ENCODE measurements at places on chromosomes 12 and 14. TPM values are rescaled to one million over a fixed set of nuclear protein-coding genes. Genes with fewer than 3 reads are reported as not detected.

The DHRS2 gene
- not detected for total RNA-seq

GRCh38 chr12:104974626-104975290 lies 11.4 kb upstream of the NOPCHAP1 start:
- H3K36me3 ChIP-seq: no peaks in the 10 kb centered on the region
- H3K4me3 ChIP-seq: no peak overlapping the region
- H3K27me3 ChIP-seq: no peaks in the 10 kb centered on the region
- DNase-seq: no peak
- no peaks in the 10 kb centered on the region for H3K4me1 ChIP-seq
- H3K27ac ChIP-seq: no peak overlapping the region

GRCh38 chr12:131242741-131243496 lies 289.2 kb downstream of the ADGRD1 start:
- no peaks in the 10 kb centered on the region for H3K36me3 ChIP-seq
- H3K4me1 ChIP-seq: no peaks in the 10 kb centered on the region
- no peaks in the 10 kb centered on the region for H3K27me3 ChIP-seq
- no peak for DNase-seq
- no peak overlapping the region for H3K27ac ChIP-seq
- no peak overlapping the region for H3K4me3 ChIP-seq

DNA sequence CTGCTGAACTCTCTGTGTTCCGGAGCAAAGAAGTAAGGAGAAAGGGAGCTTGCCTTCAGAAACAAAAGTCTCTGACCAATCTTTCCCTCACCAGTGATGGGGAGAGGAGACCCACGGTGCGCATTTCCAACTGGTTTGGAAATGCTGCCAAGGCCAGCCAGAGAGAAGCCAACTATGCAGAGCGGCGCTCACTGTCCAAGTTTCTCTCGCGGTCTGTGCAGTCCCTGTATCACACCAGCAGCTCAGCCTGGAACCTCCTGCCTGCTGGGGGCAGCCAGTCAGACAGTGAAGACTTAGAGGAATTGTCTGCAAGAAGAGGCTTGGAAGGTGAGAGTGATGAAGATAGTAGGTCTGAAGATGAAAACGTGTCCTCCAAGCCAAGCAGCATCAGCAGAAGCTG lies 206.2 kb downstream of the NAV3 start:
- no peaks in the 10 kb centered on the region for H3K36me3 ChIP-seq
- H3K4me3 ChIP-seq: peak overlapping the region; percentile 5
- DNase-seq: no peak
- H3K4me1 ChIP-seq: no peaks in the 10 kb centered on the region

DNA sequence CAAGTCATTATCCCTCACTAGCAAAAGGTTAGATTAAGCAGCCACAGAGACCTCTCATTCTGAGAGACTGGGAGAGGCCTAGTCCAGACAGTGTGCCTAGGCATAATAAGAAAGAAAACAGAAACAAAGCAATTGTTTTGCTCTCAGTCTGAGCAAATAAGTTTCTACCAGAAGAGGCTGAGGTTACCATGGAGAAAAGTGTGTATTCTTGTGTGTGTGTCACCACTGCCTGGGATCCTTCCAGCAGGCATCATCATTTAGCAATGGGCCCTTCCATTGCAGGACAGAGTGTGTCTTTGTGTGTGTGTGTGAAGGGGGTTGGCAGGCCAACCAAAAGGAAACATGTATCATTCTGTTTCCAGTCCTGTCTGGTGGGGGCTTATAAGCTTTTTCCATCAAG lies 3.7 kb downstream of the EFS start:
- H3K27ac ChIP-seq: peak overlapping the region; percentile 5
- DNase-seq: peak; percentile 72
- peaks cover 5% of the 10 kb centered on the region for H3K4me1 ChIP-seq
- no peak overlapping the region for H3K4me3 ChIP-seq
- H3K27me3 ChIP-seq: no peaks in the 10 kb centered on the region

- no peaks in the 10 kb centered on the region for H3K27me3 ChIP-seq
- no peak overlapping the region for H3K4me3 ChIP-seq
- peak overlapping the region; percentile 68 for H3K27ac ChIP-seq
- no peak for DNase-seq
These were observed 158.0 kb downstream of the EPS8 start for GRCh38 chr12:15631007-15631715.

- H3K36me3 ChIP-seq: no peaks in the 10 kb centered on the region
- no peaks in the 10 kb centered on the region for H3K4me1 ChIP-seq
- H3K27me3 ChIP-seq: no peaks in the 10 kb centered on the region
- H3K4me3 ChIP-seq: no peak overlapping the region
- DNase-seq: no peak
These were observed 53.7 kb upstream of the SCAF11 start for GRCh38 chr12:46043972-46044520.

GRCh38 chr12:104063712-104064030 lies 660 bp upstream of the HCFC2 start:
- H3K27me3 ChIP-seq: no peaks in the 10 kb centered on the region
- DNase-seq: no peak
- peak overlapping the region; percentile 81 for H3K27ac ChIP-seq
- peak overlapping the region; percentile 74 for H3K4me3 ChIP-seq

GRCh38 chr14:100071545-100071944 lies 6.3 kb downstream of the EVL start:
- H3K36me3 ChIP-seq: no peaks in the 10 kb centered on the region
- no peaks in the 10 kb centered on the region for H3K4me1 ChIP-seq
- DNase-seq: no peak
- no peak overlapping the region for H3K4me3 ChIP-seq
- no peaks in the 10 kb centered on the region for H3K27me3 ChIP-seq

DNA sequence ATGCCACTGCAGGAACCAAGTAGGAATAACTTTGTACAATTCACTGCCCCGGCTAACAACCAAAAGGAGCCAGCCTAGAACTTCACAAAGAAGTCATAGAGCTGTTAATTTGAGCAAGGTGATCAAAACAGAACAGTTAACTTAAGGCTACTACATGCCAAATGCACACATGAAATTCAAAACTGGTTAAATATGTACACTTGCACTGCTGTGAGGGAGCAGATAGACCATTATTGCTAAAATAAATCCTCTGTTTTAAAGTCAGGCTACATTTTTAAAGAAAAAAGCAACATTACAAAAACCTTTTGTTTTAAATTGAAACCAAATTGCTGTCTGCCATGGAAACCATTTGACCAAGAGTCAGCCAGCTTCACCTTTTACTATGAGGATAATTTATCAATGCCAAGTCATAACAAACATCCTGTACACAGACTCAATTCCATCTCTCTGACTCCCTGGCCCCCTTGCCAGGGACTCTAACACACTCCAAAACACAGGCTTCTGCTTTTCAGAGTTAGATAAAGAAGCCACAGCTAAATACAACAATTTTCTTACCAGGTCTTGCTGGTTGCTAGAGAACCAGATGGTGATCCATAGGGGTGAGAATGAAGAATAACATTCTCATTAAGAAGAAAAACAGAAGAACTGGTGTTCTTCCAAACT lies 84.0 kb downstream of the LRP6 start:
- DNase-seq: no peak
- H3K4me3 ChIP-seq: peak overlapping the region; percentile 15
- H3K36me3 ChIP-seq: no peaks in the 10 kb centered on the region
- peak overlapping the region; percentile 72 for H3K27ac ChIP-seq

DNA sequence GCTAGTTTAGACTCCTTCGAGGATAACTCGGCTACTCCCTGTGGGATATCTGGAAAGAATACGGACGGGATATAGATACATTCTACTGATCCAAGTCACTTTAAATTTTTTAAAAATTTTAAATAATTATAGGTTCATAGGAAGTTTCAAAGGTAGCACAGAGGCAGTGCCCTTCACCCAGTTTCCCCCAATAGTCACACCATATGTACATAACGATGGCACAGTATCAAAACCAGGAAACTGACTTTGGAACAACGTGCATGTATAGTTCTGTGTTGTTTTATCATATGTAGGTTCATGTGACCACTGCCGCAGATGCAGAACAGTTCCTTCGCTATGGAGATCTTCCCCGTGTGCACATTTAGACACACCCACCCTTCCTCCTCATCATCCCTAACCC lies 352.3 kb downstream of the CACNA1C start:
- H3K4me3 ChIP-seq: no peak overlapping the region
- H3K27me3 ChIP-seq: no peaks in the 10 kb centered on the region
- H3K4me1 ChIP-seq: no peaks in the 10 kb centered on the region
- no peak for DNase-seq
- no peaks in the 10 kb centered on the region for H3K36me3 ChIP-seq

DNA sequence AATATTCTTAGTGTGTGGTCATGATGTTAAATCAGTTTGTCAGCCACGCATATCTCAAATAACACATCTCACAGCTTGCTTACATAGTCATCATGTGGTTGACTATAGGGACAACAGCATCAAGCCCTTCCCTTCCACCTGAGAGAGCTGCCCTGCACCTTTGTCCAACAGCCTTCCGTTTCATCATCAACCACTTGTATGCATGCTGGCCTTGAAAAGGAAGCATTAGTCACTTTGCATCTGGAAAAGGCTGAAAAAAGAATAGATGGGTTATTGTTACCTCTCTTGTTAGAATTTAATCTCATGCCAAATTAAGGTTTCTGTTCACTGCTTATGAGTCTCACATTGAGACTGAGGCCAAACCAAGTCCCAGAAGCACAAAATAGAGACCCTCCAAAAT lies 1586.5 kb upstream of the SEL1L start:
- no peak overlapping the region for H3K27ac ChIP-seq
- H3K36me3 ChIP-seq: no peaks in the 10 kb centered on the region
- H3K4me3 ChIP-seq: no peak overlapping the region
- no peak for DNase-seq
- H3K4me1 ChIP-seq: no peaks in the 10 kb centered on the region
- no peaks in the 10 kb centered on the region for H3K27me3 ChIP-seq

DNA sequence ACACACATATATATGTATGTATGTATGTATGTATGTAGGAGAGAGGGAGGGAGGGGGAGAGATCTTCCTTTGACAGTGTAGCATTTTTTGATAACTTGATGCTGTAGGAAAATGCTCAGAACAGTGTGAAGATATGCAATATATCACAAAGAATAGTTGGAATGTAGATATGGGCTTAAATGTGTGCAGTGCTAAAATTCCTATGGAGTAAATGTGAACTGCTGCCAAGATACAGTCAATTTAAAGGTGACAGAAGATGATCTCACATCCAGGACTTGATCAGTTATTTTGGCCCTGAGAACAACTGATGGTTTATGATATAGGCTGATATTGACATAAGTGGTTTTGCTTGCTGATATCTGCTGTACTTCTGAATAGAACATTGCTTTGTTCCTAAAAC lies 84.2 kb downstream of the DAAM1 start:
- peak overlapping the region; percentile 36 for H3K27ac ChIP-seq
- no peaks in the 10 kb centered on the region for H3K27me3 ChIP-seq
- no peaks in the 10 kb centered on the region for H3K36me3 ChIP-seq
- DNase-seq: no peak
- peaks cover 49% of the 10 kb centered on the region for H3K4me1 ChIP-seq
